ENCODE measurements at places on chromosomes 2 and 18.

DNA sequence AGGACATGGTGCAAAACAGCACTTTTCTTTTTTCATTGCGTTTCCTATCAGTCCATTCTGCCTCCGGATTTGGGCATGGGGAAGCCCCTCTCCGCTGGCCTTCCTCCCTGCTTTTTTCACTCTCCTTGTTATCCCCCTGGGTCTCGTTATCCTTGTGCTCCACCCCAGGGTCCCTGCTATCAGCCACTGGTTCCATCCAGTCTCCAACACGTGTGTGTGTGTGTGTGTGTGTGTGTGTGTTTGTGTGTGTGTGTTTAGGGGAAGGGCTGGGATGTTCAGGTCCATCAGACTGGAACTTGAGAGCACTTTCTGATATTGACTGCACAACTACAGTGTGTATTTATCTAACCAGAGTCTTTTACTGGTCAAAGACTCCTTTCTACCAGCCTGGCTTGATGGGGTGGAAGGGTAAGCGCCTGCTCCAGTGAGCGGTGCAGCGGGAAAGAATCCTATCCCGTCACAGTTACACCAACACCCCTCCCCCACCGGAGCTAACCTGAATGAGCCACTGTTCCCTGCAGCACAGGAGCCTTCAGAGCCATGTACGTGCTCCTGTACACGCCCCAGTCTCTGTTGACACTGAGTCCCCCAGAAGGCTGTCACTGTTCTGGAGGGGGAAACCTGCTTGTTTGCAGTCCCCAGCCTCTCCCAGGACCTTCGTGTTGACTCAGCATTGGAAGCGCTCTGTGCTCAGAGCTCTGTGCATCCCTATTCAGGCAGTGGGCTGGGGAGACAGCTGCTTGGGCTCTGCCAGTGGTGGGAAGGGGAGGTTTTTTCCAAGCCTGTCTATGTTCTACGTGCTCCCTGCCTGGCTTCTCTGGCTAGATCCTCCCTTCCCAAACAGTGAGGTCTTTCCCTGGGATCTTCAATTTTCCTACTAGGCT, 4.6 kb downstream of the INHA start:
- H3K4me3 ChIP-seq = no peak overlapping the region
- no peak for DNase-seq
- H3K4me1 ChIP-seq = peaks cover 2% of the 10 kb centered on the region
- H3K36me3 ChIP-seq = no peaks in the 10 kb centered on the region

GRCh38 chr18:44502790-44503189, 177.9 kb upstream of the SETBP1 start:
- no peaks in the 10 kb centered on the region for H3K4me1 ChIP-seq
- no peak for DNase-seq
- H3K27me3 ChIP-seq = no peaks in the 10 kb centered on the region
- H3K27ac ChIP-seq = no peak overlapping the region

- H3K36me3 ChIP-seq = no peaks in the 10 kb centered on the region
- no peaks in the 10 kb centered on the region for H3K27me3 ChIP-seq
- no peaks in the 10 kb centered on the region for H3K4me1 ChIP-seq
- DNase-seq = no peak
These were observed 166.9 kb downstream of the PDE11A start for GRCh38 chr2:177905640-177906039.

GRCh38 chr2:227363756-227364155, 15.3 kb downstream of the TM4SF20 start:
- no peaks in the 10 kb centered on the region for H3K27me3 ChIP-seq
- H3K36me3 ChIP-seq = no peaks in the 10 kb centered on the region
- H3K4me3 ChIP-seq = no peak overlapping the region
- H3K4me1 ChIP-seq = no peaks in the 10 kb centered on the region

DNA sequence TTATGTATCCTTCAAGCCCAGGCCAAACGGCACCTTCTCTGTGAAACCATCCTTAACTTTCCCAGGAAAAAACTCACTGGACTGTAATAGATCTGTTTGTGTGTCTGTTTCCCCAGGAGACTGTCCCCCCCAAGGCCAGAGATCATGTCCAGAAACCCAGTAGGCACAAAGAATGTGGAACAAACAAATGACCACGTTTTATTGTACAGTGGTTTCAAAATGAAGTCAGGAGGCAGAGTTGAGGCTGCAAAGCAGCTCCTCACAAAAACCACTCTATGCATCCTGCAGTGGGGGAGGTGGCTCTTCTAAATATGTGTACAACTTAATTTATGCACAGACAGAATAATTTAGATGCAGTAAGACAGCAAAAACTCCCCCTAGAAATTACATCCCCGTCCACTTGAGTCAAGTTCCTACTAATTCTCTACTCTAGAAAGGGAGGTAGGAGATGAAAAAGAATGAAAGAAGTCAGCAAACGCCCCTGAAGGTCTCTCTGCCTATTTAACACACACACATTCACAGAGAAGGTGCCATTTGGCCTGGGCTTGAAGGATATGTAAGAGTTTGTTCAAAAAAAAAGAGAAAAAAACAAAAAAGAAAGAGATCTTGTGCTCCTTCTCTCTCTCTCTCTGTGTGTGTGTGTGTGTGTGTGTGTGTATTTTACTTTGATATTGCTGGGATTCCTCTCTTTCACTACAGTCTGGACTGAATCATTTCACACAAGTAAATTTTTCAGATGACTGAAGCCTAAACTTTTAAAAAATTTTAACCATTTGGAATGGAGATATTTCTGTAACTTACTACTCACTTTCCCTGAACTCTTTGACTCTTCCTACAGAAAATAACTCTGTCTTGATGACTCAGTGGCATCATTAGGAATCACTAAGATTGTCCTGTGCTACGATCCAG, 19.5 kb downstream of the BCL2 start:
- H3K4me3 ChIP-seq = no peak overlapping the region
- no peaks in the 10 kb centered on the region for H3K27me3 ChIP-seq
- H3K4me1 ChIP-seq = peaks cover 48% of the 10 kb centered on the region
- DNase-seq = no peak
- H3K27ac ChIP-seq = no peak overlapping the region

GRCh38 chr2:224393157-224393872, 8.6 kb downstream of the FAM124B start:
- no peak for DNase-seq
- no peaks in the 10 kb centered on the region for H3K36me3 ChIP-seq
- no peaks in the 10 kb centered on the region for H3K4me1 ChIP-seq
- no peak overlapping the region for H3K4me3 ChIP-seq
- H3K27ac ChIP-seq = no peak overlapping the region
